ENCODE measurements at places on chromosomes 1 and 21.

DNA sequence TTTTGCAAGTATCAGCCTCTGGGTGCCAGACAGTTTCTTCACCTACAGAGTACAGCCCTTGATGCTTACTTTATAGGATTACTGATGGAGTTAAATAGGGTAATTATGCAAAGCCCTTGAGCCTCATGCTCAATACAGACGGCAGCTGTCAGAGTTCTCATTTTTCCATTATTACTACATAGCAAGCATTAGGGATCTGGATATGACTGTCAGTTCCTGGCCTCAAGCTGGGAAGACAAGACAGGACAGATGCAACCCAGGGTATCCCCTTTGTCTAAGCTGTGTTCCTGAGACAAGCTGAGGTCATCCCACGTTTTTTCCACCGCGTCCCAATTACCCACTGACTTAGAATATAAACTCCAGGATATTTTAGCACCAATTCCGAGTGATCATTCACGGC, 94.4 kb downstream of the SLC35F3 start:
- no peak for DNase-seq

GRCh38 chr1:41483001-41483850, 1.3 kb downstream of the EDN2 start:
- DNase-seq, result no peak

DNA sequence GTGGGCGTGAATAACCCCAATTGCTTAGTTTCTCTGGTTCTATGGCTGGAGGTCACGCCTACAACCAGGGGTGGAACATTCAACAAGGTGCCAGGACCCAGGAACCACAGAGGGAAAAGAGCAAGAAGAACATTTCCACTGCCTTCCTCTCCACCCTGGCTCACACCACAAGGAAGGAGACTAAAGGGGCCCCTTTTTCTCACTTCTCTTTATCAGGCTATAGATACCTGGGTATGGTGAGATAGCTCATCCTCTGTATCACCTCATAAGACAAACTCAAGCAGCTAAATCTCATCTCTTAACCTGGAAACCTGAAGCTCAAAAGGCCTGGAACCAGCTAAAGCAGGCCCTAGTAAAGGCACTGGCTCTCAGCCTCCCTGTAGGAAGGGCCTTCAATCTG, 438.8 kb upstream of the OLFM3 start:
- no peak for DNase-seq

DNA sequence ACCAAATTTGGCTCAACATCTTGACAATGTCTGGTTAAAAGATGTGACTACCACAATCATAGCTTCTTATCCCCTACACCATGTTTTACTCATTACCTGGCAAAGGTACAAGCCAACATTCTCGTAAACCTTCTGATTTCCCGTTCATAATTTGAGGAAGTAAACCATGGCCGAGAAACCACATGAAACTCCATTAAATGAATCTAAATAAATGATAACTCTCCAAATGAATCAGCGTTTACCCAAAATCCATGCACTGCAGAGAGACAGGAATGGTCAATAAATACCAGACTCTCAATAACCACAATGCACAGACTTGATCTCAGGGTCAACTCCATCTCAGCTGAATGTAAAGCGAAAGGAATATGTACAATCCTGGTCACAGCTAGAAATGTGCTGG, 125.2 kb downstream of the TYW3 start:
- no peak for DNase-seq

GRCh38 chr1:81600363-81600762, 200.4 kb upstream of the ADGRL2 start:
- no peak for DNase-seq

DNA sequence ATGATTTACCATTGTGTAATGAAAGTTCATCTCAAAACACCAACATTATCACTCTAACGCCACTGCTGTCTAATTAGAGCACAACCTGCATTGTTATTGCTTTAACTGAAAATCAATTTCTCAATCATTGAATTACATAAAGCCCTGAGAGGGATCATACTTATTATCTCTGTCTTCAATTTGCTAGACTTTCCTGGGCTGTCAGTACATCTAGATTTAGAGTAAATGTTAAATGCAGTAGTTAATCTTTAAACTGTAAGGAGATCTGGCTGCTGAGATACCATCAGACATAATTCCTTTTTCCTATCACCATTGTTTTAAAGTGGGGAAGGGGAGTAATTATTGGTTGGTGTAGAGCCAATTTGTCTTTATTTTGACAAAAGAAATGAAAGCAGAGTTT, 1995.1 kb downstream of the MRPL39 start:
- DNase-seq, result no peak

DNA sequence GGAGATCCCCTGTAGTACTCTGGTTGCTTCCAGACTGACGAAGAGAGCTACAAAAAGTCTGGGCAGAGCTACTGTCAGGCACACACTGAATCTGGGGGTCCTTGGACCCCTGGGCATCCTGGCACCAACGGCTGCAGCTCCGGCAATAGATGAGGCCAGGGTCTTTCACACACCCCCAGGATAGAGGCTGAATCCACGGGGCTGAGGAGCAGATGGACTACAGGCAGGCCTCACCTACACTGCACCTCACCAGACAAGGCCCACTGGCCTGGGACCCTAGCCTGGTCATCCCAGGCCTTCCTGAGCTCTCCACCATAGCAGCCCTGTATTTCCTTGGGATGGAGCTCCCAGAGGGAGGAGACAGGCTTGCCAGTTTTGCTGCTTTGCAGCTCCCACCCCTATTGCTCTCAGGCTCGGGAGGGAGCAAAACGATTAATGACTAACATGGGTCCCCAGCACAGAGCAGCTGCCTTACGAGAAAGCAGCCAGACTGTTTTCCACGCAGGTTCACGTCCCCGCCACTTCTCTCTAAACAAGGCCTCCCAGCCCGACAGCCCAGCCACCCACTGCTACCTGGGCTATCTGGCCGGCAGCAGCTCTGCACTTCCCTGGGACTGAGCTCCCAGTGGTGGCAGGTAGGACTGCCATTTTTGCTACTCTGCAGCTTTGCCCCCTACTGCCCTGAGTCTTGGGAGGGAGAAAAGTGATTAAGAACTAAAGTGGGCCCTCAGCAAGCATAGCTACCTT, 1022.5 kb upstream of the ADGRL2 start:
- DNase-seq, result no peak

DNA sequence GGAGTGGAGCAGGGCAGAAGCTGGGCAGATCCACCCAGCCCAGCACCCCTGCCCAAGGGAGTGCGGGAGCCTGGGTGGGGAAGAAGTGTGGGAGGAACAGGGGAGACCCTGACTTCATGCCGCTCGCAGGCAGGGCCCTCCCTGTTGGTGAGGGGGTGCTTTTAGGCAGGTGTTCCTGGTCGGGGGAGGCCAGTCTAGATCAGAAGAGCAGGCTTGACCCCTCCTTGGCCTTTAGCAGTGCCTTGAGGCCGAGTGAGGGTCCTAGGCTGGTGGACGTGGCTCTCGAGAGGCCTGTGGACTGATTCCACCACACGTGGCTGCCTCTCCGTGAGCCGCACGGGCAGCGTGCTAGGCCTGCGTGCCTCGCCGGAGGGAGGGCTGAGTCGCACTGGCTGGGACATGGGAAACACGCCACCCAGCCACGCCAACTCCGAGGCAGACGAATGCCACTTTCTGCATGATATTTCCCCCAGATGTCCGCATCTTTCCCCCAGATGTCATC, 19.4 kb upstream of the COL18A1 start:
- no peak for DNase-seq

DNA sequence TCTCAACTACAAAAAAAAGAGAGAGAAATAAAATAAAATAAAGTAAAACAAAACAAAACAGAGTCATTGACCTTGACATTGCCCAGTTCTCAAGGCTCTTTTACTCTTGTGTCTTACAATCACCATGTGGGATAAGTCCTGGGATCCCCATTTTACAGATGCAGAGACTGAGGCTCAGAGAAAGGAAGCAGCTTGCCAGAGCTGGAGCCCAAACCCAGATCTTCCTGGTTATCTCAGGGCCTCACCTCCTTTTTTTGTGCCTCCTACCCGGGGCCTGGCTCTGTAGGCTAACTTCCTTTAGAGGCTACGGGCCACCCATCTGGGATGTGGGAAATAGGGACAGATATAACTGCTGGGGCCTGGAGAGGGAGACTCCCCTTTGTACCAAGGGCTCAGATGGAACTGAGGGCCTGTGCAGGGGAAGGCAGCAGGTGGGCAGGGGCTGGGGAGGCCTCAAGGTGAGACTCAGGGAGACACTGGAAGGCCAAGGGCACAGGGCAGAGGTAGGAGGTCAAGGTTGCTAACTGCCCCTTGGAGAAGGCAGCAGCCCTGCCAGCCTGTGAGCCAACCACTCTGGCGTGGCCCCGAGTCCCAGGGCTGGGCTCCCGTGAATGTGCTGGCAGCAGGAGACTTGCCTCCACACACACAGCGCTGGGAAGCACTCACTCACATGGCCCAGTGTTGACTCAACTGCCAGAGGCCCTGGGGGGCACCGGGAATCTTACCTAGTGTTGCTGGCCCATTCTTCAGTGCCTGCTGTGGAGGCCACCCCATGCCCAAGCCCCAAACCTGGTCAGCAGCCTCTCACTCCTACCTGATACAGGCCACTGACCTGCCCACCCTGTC, 6.5 kb upstream of the ECE1 start:
- no peak for DNase-seq

- no peak for DNase-seq
Measured at GRCh38 chr1:78142736-78143135, 97.0 kb downstream of the GIPC2 start.

GRCh38 chr21:14487490-14488432, 58.4 kb downstream of the SAMSN1 start:
- no peak for DNase-seq

DNA sequence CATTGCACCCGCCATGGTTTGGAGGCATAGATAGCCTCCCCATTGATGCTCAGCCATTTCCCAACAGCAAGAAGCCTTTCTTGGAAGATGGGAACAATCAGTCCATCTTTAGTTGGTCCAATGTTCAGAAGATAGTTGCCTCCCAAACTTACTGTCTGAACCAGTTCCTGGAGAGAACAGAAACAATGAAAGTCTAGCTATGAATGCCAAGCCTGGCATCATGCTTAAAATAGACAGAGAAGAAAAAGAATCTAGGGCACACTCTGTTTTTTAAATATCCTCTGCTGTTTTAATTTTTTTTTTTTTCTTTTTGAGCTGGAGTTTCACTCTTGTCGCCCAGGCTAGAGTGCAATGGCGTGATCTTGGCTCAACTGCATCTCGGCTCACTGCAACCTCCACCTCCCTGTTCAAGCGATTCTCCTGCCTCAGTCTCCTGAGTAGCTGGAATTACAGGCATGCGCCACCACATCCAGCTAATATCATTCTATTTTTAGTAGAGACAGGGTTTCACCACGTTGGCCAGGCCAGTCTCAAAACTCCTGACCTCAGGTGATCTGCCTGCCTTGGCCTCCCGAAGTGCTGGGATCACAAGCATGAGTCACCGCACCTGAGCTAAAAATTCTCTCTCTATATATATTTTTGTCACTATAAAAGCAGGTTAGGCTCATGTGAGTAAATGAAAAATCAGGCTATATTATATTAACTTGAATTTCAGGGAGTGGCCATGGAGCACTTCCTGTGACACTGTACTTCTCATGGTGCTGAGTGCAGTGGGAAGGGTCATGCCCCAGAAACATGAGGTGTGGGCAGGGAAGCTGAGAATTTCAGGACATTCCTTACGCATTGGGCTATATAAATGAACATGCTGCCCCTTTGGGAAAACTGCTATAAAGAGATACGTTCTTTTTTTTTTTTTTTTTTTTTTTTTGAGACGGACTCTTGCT, 19.1 kb downstream of the FUCA1 start:
- no peak for DNase-seq

DNA sequence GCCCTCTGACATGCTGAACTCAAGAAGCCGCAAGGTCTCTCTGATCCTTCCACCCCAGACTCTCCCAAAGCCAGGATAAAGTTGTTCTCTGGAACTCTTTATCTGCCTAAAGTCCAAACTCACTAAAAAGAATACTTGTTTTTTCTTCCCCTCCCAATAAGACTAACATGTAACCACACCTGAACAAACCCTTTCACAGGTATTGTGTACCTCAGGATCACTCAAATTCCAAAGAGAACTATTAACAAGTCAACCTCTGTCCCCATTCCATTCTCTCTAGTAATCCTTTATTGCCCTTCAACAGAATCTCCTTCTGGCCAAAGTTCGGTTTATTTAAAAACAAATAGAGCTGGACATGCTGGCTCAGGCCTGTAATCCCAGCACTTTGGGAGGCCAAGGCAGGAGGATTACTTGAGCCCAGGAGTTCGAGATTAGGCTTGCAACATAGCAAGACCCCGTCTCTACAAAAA, 4.1 kb upstream of the TOE1 start:
- DNase-seq, result no peak

GRCh38 chr1:96544831-96545221, 176.8 kb upstream of the PTBP2 start:
- DNase-seq, result no peak

DNA sequence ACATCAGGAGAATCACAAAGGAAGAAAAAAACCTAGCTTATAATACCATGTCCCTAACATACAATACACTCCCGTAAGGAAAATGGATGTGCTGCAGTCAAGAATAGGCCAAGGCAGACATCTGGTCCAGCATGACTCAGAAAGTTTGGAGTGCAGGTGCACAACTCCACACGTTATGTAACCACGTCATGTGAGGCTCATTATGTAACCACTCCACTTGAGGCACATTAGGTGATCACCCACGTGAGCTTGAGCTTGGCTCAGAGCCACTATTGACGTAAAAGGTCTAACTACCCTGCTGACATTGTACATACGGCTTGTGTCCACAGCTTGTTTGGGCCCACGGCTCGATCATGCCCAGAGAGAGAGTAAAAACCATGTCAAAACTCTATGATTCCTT, 99.8 kb upstream of the C1orf21 start:
- DNase-seq, result no peak

GRCh38 chr1:6509220-6509918, 17.9 kb upstream of the PLEKHG5 start:
- no peak for DNase-seq

DNA sequence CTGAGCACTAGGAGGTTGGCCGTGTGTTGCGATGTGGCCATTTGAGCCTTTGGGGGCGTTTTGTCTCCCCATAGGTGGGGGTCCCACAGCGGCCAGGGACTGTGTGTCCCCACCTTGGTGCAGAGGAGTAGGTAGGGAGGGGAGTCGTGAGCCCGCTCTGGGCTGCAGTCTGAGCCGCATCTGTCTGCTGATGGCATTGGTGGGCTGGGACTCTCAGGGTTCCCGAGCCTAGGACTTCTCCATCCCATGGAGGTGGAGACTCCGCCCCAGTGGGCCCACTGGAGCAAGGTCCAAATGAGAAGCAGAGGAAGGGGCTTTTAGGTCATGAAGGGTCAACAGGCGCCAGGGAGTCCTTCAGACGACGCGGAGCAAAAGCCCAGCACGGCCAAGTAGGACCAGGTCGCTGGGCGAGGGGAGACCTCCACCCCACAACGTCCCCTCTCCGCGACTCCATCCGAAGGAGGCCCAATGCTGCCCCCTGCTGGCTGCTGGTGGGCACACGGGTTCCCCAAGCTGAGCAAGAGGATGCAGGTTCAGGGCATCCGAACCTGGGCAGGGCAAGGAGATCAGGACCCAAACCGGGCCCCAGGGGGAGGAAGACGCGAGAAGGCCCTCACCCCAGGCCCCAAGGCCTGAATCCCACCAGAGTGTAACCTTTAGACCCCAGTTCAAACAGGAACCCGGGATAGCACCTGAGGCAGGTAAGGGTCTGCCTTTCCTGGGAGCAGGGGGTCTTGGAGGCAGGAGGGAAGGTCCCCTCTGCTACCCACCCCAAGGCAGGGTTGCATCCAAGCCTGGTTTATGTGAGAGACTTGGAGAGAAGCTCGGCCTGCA, 14.9 kb downstream of the TTC34 start:
- DNase-seq, result no peak

Measured in HS-5 (cell line).